Cerebellar nuclear complex (tissue), 1 donor: ENCODE measurements at places on chromosomes 1 and 21.

DNA sequence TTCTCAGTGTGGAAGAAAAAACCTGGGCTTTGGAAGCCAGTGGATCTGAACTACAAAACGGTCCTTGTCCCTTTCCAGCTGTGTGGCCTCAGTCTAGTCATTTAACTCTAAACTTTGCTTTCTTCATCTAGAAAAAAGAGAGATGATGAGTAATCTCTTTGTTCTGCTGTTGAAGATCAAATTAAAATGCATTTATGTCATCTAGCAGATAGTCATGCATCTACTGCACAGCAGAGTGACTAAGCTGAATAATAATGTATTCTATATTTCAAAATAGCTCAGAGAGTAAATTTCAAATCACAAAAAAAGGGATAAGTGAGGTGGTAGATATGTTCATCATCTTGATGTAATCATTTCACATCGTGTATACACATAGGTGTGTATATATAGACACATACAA is 473.2 kb downstream of the DSCAM start:
- DNase-seq: no peak

DNA sequence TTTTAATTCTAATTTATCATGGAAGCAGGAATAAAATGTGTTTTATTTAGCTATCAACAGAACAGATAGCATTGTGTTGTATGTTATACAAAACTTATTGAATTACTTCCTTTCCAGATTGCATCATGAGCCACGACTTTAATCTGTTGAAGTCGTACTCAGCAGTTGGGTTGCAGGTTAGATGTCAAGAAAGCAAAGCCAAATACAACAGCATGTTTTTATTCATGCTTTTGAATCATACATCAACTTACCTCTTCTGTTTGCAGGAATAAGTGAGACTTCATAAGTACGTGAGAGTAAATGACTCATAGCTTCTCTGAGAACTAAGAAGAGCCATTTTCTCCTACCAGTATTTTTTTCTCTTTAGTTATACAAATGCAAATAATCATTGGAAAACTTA is 110.8 kb upstream of the ADGRL4 start:
- DNase-seq: no peak

DNA sequence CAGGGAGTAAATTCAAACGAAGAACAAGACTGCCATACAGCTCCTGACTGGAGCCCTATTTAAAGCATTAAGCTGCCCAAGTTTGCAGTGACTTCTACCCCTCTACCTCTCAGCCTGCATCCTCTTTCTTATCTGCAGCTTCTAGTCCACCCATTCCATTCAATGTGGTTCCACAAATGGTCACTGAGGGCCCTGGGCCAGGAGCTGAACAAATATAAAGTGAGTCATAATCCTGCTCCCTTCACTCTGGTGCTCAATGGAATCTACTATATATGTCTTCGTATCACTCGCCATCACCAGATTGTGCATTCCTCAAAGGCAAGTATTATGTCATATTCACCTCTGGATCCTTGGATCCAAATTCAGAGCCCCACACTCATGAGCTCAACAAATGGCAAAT is 398.7 kb downstream of the BRINP2 start:
- DNase-seq: no peak

- DNase-seq: no peak
These were observed 7.4 kb upstream of the MPL start for GRCh38 chr1:43329995-43330751.

GRCh38 chr1:202810615-202811295 is at the start of gene PCAT6:
PCAT6 (plus strand) TSS chr1:202810954.
- peak; percentile 42 for DNase-seq

- no peak for DNase-seq
These were observed 52.3 kb upstream of the DUSP10 start for GRCh38 chr1:221794079-221794670.

- DNase-seq: no peak
These were observed 22.2 kb downstream of the MPZ start for GRCh38 chr1:161287482-161288054.

DNA sequence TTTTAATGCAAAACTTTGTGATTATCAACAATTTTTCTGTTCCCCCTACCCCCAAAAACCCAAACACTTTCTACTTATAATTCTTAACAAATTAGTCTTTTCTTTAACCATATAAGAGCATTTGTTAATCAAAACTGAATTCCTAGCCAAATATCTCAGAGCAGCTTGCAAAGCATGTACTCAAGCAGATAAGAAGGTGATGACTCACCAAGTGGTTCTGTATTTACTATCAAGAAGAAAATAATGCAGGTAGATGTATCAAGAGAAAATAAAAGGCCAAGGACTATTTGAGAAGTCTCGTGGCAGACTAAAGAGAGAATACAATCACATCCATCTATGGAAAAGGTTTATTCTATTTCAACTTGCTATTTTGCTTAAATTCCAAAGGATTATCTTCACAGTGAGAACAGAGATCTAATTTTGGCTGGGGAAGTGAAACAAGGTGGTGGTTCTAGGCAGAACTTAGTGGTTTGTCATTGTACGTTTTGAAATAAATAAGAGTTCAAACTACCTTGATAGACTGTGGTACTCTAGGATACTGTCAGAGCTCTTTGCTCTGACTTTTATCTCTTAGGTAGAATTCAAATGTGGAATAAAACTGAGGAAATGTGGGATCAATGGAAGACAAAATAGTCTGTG is 94.7 kb upstream of the NRIP1 start:
- DNase-seq: no peak

DNA sequence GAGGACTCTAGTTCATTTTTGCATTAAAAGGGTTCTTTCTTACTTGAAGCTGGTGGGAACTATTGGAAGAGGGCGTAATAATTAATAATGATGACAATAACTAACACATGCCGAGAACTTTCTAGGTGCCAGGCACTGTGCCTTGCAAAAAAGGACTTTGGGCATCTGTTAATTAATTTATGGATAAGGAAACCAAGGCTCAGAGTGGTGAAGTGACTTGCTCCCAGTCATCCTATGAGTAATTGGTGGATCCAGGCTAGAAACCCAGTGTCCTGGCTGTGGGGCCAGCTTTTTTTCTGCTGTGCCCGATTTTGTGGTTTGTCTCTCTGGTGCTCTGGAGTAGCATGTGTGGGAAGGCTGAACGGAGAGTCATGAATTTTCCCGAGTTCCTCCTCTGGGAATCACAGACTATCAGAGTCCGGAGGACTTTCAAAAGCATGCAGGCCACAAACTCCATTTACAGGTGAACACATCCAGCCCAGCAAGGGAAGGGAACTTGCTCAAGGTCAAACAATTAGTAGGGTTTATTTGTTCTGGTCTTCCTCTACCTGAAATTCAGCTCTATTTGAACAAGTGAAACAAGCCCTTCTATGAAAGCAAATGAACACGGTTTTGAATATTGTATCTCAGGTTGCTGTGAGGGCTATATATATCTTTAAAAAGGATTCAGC is 23.4 kb downstream of the ROR1 start:
- DNase-seq: no peak

GRCh38 chr1:233327651-233328141 is at the start of gene MAP3K21:
MAP3K21 (plus strand) TSS chr1:233327724; CDS start chr1:233328029, 305 bp downstream.
- DNase-seq: no peak

- no peak for DNase-seq
These were observed 50.1 kb upstream of the DIRAS3 start for GRCh38 chr1:68100571-68100970.

- no peak for DNase-seq
These were observed 682 bp upstream of the RWDD3 start for GRCh38 chr1:95233319-95233736.

- no peak for DNase-seq
These were observed 227.1 kb downstream of the TOMM20 start for GRCh38 chr1:234901491-234902049.

DNA sequence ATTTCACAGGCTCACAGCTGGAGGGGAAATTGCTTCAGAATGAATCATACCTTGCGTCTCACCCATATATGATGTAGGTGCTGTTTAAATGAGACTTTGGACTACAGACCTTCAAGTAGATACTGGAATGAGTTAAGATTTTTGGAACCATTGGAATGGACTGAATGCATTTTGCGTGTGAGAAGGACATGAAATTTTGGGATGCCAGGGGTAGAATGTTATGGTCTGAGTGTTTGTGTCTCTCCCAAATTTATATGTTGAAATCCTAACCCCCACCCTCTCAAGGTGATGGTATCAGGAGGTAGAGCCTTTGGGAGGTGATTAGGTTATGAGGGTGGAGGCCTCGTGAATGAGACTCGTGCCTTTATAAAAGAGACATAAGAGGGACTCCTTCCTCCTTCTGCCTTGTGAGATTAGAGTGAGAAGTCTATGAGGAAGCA is 41.4 kb downstream of the KCNK1 start:
- no peak for DNase-seq

DNA sequence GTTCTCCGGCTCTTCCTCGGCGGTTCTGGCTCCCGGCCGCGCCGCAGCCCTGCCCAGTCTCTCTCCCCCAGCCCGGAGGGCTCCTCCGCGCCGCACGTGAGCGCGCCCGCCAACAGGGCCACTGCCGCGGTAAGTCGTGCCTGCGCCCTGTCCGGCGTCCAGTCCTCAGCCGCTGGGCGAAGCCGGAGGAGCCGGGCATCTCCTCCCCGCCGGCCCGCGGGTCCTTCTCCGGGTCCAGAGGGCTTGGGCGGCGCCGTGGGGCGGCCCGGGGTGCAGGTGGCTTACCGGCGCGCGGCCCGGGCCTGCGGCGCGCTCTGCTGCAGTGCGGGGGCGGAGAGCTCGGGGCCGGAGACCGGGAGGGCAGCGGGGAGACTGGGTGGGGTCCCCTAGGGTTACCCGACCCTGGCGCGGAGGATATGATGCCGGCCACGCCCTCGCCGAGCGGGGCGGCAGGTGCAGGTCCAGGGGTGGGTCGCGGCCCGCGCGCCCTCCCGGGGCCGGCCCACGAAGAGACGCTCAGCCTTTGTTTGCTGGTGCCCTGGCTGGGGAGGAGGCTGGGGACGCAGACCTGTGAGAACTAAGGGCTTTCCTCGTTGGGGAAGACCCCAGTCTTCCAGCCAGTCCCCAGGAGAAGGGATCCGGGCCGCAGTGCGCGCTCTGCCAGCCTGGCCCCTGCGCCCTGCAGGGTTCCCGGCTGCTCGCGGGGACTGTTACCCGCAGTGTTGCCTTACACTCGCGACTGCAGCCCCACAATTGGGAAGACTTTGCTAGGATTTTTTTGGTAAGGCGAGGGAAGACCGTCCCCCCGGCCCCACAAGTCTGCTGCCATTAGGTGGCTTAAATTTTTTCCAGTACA is at the start of gene DOP1B:
DOP1B (plus strand) TSS at position 10 of the 856 bp plus-strand sequence. CDS start 7,910 bp downstream, outside the sequence.
- DNase-seq: no peak

- no peak for DNase-seq
These were observed 12.0 kb downstream of the MAB21L3 start for GRCh38 chr1:116122955-116123757.

- DNase-seq: peak; percentile 13
These were observed 18.9 kb downstream of the SNAP47 start for GRCh38 chr1:227753999-227754711.

DNA sequence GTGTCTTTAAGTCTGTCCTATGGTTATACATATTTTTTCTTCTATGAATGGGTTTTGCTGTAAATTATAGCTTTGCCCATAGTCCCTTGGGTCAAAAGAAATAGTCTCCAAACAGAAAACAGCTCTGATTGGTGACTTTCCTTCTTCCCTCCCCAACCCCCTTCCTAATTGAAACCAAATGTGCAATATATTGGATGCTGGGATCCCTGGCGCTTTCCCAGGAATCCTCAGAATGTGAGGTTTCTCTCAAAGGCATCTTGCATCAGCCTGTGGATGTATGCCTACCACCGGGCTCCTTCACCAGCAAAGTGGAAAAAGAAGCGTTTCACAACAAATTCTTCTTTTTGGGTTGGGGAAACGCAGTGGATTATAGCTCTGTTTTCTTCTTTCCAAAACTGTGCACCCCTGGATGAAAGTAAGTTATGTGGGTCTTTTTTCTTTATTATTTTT is at the start of gene DDR2:
DDR2 (plus strand) TSS at position 248 of the 450 bp plus-strand sequence. CDS start 86,600 bp downstream, outside the sequence.
- no peak for DNase-seq
